ENCODE measurements at places on chromosomes 2 and 18.

- DNase-seq, result no peak
Measured at GRCh38 chr2:218289639-218290315, 2.5 kb downstream of the TMBIM1 start.

DNA sequence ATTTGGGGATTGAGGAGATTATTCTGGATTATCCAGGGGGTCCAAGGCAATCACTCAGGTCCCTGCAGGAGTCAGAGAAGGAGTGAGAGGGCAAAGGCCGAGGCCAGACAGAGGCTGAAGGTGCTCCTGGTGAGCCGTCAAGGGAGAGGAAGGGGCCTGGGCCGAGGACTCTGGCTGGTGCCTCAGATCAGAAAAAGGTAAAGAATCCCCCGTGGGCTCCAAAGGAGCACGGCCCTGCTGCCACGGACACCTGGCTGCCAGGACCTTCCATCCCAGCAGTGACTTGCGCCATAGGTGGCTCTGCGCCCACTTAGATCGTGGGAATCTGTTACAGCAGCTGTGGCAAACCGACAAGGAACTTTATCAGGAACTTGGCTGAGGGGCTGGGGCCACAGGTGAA lies 374.8 kb upstream of the MYT1L start:
- no peak for DNase-seq

DNA sequence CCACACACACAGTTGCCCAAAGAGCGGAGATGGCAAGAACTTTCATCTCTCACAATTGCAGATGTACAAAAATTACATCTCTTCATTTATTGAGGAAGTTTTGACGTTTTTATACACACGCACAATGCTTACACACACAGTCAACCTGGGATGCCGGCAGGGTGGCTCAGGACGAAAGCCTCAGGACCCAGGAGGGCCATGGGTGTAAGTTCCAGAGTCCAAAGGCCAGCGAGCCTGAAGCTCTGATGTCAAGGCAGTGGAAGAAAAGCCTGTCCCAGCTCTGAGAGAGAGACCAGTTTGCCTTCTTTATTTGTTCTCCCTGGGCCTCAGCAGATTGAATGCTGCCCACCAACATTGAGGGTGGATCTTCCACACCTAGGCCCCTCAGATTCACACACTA lies 10.1 kb downstream of the AMER3 start:
- no peak for DNase-seq

DNA sequence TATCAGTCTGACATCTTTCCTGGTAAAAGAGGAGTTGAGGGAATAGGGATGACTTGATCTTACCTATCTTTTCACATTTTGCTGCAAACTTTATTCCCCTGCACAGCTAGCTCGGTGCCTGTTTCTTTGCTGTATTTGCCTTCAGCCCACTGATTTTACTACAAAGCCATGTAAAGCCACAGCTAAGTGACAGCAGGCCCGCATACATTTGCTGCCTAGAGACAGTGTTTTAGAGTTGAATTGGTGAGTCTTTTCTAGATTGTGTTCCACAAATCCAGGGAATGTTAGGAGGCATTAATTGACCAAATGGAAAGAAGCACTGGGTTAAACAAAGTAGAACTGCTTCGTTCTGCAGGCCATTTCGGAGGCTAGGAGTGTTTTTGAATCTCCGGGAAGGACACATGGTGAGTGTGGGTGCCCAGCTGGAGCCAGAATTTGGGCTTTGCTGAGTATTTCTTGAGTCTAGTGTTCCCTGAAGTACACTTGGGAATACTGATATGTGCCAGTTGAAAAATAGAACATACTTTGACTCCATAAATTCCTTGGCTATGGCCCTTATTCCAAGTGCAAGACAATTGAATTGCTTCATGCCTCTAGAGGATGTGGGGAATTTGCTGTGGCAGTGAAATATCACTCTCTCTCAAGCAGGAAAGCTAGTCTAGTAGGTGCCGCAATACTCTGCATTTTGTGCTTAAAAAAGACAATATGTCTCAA lies 329.8 kb downstream of the PTPRM start:
- no peak for DNase-seq

- no peak for DNase-seq
Measured at GRCh38 chr18:14936313-14936712, 188.3 kb downstream of the ANKRD30B start.

DNA sequence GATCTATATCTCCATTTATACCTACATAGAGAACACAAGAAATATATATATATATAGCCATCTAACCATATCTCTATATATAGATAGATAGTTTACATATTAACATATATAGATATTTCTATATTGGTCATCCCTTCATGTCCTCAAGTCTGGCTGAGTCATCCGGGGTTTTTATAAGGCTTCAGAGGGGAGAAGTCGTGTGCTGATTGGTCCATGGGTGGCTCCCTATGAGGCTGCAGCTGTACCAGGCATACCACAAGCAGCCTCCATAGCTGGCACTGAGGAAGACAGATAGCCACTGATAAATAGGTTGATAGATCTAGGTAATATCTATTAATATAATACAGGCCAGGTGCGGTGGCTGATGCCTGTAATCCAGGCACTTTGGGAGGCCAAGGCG lies 618.3 kb upstream of the SETBP1 start:
- no peak for DNase-seq

DNA sequence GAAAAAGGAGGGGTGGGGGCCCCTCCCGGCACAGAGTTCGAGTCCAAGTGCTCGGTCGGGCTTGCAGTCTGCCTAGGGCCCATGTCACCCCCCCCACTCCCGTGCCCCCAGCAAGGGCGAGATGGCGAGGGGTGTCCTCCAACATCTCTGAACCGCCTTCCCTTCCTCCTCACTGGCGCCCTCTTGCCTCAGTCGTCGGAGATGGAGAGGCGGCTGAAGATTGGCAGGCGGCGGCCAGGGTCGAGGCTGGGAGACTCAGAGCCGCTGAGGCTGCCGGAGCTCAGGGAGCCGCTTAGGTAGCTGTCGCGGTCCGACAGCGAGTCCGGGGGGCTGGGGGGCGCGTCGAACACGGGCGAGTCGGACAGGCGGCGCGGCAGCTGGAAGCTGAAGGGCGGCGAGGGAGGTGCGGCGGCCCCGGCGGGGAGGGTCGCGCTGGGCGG lies 2.3 kb downstream of the ZFP36L2 start:
- DNase-seq, result peak; percentile 80

DNA sequence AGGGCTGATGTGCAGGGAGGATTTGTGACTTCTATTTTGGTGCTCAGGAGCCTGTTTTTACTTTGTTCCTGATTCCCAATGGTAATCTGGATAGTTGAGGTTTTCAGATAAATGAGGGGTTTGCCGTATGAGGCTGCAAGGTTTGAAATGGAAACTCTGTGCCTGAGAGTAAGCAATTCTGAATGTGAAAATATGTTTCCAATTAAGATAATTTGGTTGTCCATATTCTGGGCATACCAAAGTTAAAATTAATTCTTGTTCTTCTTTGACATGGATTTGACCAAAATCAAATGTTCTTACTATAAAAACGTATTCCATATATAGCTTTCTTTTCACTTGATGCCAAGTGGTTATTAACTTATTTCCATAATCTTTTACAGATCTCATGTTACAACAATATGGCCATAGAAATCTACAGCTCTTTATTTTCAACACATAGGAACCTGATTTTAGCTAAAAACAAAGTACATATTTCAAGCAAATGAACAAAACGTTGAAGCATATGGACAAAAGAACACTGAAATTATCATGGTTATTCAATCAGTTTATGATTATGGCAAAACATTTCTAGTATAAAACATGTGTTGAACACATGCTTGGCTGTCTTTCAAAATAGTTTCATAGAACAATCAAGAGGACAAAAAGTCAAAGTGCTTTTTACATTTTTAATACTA lies 63.4 kb upstream of the ARHGAP28 start:
- DNase-seq, result no peak

DNA sequence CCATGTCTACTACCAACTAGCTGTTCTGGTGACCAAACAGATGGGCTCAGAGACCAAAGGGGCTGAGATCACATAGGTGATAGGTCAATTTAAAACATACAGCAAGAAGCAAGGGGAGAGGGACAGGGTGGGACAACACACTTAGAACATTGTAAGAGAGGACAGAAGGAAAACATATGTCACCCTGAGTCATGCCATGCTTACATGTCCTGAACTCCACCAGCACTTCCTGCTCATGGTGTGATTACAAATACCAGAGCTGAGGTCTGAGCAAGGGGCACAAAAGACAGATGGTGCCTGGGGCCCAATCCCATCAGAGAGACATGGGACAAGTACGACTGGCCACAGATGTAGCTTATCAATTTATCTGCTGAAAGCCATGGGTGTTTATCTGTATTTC lies 28.7 kb upstream of the GALNT14 start:
- DNase-seq, result no peak

DNA sequence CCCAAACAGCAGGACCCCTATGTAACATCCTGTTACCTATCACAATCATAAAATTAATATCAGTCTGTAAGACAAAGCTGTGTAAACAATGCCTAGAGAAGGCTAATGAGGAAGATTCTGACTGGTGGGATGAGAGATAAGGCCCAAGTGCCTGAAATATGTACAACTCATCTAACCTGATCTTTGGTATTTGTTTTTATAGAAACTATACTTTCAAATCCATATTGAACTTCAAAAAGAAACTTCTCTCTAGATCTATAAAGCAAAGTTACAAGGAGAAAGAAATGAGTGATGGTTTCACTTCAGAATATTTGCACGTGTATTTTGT lies 36.1 kb upstream of the ITGA4 start:
- DNase-seq, result no peak

DNA sequence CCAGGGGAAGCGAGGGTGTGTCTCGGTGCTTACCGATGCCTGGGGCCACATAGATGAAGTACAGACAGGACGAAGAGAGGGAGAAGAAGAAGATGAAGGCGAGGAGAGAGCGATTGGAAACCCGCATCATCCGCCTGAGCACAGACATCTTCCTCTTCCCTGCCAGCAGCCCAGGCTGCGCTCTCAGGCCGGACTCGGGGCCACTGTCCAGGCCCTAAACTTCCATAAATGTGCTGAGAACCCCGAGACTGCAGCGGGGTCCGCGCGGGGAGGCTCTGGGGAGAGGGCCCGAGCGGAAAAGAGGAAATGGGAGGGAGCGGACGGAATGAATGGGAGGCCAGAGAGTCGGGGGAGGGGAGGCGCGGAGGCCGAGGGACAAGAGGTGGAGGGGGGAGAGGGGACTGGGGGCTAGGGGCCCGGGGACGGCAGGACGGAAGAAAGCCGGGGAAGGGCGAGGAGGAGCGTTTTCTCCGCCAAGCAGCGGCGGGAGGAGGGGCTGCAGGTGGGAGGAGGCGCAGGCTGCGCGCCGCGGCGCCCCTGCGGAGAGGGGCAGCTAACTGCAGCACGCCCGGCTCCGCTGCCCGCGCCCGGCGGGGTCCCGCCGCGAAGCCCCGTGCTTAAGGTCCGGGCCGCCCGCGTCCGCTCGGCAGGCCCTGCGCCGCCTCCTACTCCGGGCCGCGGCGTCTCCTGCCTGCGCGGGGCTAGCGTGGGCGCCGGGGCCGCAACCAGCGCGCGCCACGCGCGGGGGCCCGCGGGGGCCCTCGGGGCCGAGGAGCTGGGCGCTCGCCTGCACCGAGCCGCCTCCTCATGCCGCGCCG lies at the start of gene B4GALT6:
Gene B4GALT6 (minus strand): TSS at position 303 of the 818 bp plus-strand sequence. CDS start 155 bp downstream, at position 148.
- peak; percentile 12 for DNase-seq

- DNase-seq, result no peak
Measured at GRCh38 chr2:105057005-105057404, 19.1 kb downstream of the MRPS9 start.

DNA sequence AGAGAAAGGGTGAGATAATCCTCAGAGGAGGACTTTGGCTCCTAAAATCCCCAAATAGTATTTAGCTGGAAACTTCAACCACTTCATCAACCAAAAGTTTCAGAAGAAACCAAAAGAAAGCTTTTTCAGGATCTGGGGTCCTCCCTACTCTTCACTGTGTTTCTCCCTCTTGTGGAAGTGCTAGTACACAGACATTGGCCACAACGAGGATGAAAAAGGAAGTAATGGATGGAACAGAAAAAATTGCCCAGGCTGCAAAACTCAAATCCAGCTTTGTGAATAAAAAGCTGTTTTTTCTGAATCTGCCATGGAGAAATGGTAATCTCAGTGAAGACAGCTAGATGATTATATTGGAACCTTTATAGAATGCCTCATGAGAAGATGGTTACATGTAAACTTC lies 4.0 kb downstream of the PID1 start:
- DNase-seq, result no peak

GRCh38 chr18:21680161-21680560 lies 24.4 kb downstream of the ABHD3 start:
- DNase-seq, result no peak

GRCh38 chr2:237488901-237489860 lies 2.1 kb downstream of the MLPH start:
- no peak for DNase-seq

- DNase-seq, result peak; percentile 46
Measured at GRCh38 chr2:96156011-96156820, 11.0 kb upstream of the DUSP2 start.

- DNase-seq, result no peak
Measured at GRCh38 chr2:208819190-208819589, 412.6 kb downstream of the PTH2R start.

- DNase-seq, result no peak
Measured at GRCh38 chr2:128024816-128025215, 3.0 kb downstream of the SAP130 start.

- no peak for DNase-seq
Measured at GRCh38 chr2:119490653-119491195, 33.6 kb downstream of the SCTR start.

- DNase-seq, result no peak
Measured at GRCh38 chr2:127906206-127906926, 20.6 kb upstream of the AMMECR1L start.

DNA sequence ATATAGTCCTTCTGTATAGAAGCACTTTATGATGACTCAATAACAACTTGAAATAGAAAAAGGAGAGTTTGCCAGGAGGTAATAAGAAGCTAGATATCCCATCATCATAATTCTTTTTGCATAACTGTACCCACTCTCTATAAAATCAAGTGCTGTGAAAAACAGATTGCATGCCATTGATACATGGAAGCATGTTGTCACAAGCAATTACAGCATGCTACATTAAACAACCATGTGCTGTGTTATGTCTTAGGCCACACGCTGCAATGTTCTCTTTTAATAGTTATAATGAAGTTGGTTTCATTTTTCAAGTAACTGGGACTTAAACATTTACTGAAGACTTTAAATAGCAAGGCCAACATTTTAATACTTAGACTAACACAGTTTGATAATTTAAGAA lies 264.2 kb downstream of the RPRM start:
- DNase-seq, result no peak

GRCh38 chr2:1728821-1729220 lies 15.5 kb downstream of the PXDN start:
- no peak for DNase-seq

DNA sequence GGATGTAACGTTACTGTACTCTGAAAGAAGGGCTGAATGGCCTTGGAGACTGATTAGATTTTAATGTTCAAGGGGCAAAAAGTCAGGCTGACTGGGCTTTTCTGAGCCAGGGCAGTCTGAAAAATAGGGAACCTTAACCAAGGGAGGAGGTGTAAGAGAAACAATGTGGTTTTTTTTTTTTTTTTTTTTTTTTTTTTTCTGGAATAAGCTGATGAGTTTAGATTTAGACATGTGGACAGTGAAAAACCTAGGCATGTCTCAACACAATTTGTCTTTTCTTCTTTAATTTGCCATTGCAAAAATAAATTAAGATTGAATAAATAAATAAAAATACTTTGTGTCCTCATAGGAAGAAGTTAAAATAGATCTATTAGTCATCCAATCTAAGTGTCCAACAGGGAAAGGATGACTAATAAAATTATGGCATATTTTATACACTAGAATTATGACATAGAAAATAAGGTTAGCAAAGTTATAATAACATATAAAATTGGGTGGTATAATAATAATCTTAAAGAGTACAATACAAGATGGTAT lies 237.6 kb upstream of the TRIB2 start:
- DNase-seq, result no peak
